ENCODE measurements at places on chromosomes 5 and 9.

DNA sequence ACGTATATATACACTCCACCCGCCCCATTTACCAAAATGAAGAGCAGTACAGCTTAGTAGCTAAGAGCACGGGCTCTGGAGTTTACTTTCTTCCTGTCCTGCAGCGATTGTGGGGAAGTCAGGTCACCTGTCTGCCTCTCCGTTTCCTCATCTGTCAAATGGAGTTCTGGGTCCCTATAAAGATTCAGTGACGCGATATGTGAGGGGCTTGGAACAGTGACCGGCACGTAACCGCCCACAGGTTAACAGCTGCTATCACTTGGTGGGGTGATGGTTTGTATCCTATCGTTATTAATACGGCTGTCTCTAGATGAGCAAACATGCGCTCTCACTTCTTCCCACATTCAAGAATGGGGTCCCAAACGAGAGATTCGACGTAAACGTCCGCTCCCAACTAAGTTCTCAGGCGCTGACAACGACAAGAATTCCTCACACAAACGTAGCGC is 426 bp downstream of the FAM114A2 start:
- DNase-seq, result peak; percentile 14

DNA sequence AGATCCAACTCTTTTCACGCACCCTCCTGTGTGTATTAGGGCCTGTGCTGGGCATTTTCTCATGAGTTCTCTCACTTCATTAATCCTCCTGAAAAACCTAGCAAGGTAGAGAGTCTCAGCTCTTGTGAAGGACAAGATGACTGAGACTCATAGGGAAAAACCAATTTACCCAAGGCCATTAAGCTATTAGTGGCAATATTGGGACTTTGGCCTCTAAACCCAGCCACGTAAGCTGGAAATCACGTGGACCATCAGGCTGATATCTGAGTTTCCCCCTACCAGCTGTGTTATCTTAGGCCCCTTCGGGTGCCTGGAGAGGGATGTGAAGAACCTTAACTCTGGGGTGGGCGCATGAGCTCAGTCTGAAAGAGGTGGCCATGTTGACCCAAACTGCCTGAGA is 80.7 kb downstream of the ANKH start:
- no peak for DNase-seq

DNA sequence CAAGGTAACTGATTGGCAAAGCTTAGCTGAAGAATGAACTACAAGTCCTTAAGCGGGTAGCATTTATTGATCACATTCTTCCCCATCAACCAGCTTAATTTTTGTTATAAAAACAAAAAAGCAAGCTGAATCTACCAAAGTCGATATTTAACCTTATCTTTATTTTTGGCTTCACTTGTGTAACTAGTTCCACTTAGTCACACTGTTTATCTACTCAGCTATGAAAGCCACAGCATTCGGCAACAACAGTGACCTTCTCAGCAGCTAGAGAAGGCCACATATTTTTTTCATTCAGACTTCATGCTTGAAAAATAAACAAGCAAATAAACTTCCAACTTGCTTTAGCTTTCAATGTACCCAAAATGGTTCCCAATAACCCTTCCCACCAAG is 69.4 kb downstream of the KLHL3 start:
- DNase-seq, result no peak

DNA sequence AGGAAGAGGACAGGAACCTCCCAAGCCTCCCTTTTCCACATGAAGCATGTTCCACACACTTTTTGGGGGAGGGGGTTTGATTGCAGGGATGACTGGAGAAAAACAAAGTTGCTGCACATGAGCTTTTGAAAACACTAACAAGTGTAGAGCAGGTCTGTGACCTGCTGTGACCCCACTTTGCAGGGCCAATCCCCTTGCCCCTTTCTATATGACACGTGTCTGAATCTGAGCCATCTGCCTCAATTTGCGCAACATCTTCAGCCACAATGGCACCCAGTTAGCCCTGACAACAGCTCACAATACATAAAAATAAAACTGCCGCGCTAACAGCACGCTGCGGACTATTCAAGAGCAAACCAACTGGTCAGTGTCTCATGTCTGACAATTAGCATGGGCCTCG is 227.8 kb upstream of the TBCA start:
- DNase-seq, result no peak

GRCh38 chr5:149679876-149680809 is 50.0 kb upstream of the PPARGC1B start:
- no peak for DNase-seq

DNA sequence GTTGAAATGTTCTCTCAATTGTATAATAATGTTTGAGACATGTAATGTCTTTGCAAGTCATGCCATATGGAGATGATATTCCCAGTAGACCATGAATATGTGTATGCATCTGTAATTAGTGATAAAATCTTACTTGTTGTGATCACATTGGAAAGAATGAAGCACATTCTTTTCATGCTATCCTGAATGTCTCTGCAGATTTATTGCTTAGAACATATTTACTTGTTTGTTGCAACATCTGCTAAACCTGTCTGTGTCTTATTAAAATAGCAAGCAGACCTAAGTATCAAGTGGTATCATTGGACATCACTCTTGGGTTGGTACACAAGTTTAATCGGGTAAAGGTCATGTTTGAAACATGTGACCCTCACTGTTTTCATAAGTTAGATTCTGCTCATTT is 265.5 kb upstream of the CD180 start:
- DNase-seq, result no peak

- no peak for DNase-seq
These were observed 93.1 kb upstream of the SMARCA2 start for GRCh38 chr9:1922026-1922425.

DNA sequence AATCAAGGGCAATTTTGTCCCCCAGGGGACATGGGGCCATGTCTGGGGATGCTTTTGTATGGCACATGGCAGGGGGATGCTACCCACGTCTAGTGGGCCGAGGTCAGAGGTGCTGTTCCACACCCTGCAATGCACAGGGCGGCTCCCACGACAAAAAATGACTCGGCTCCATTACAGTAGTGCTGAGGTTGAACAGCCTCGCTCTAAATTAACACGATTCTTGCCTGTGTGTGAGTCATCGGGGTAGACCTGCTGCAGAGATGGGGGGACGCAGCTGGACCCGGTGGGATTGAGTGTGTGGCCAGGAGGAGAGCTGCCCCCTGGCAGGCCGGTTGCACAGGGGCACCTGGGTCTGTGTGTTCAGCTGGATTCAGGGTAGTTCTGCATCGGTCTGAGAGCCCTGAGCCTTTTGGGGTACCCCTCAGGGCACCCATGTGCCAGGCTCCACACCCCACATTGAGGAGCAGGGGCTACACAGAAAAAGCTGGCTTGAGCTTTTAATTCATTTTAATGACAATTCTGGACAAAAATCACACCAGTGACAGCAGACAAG is 20.0 kb upstream of the COL5A1 start:
- no peak for DNase-seq

GRCh38 chr9:128885376-128885775 is 3.4 kb downstream of the LRRC8A start:
- no peak for DNase-seq

DNA sequence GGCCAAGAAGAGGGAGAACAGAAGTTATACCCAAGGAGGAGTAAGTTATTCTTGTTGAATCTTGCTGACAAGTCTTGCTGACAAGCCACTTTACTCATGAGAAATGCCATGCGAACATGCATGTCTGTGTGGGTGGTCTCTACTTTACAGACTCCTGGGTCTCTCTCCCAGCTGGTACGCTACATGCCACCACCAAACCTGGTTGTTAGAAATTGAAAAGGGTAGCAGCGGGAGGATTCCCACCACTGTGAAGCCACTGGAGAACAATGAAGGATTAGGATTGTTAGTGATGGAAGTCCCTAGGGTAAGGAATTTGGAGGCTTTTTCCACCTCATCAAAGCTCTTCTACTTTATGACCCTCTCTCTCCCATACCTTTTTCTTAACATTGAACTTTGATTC is 53.6 kb upstream of the GABRB2 start:
- DNase-seq, result no peak

DNA sequence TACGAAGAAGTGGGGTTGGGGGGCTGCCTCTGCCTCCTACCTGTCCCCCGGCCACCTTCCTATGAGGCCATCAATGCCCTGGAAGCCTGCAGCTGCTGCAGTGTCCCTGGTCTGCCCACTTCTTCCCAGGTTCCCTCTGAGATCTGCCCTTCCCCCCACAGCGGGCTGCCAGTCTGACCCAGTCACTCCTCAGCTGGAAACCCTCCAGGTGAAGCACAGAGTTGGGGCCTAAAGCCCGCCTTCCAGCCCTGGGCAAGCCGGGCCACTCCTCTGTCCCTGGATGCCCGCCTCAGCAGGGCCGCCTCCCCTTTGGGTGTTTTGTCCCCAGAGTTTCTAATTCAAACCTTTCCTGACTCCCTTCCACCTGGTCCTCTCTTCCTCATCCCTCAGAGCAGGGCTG is 137.0 kb downstream of the RXRA start:
- DNase-seq, result no peak

DNA sequence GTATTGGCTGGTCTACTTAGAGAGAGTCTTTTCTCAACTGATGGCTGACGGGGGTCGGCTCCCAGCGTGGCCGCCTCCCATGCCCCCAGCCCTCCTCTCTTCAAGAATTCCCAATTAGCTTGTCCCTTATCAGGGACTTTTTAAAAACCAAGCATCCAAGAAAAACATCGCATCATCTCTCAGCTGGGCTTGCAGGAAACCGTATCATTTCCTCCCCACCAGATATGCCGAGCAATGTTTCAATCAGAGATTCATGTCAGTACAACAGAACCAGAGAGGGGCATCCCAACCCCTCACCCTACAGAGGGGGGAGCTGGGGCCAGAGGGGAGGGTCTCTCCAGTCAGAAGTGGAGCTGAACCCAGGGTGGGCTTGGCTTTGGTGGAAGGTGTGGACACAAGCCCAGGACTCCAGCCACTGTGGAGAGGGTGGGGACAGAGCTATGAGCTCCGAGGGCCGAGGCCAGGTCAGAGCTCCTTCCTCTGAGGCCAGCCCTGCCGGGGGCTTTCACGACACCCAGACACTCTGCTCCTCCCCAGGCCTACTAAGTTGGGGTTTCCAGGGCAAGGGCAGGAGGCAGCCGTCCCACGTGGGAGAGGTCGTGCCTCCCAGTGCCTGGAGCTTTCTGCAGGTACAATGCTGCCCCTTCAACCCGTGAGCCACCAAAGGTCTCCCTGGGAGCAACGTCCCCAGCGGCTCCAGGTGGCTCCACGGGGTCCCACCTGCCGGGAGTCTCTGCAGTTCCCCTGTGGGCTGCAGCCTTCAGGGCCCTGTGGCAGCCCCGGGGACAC is 39.0 kb upstream of the TMEM250 start:
- no peak for DNase-seq

GRCh38 chr5:122880170-122880689 is 34.8 kb downstream of the SNX24 start:
- DNase-seq, result no peak

DNA sequence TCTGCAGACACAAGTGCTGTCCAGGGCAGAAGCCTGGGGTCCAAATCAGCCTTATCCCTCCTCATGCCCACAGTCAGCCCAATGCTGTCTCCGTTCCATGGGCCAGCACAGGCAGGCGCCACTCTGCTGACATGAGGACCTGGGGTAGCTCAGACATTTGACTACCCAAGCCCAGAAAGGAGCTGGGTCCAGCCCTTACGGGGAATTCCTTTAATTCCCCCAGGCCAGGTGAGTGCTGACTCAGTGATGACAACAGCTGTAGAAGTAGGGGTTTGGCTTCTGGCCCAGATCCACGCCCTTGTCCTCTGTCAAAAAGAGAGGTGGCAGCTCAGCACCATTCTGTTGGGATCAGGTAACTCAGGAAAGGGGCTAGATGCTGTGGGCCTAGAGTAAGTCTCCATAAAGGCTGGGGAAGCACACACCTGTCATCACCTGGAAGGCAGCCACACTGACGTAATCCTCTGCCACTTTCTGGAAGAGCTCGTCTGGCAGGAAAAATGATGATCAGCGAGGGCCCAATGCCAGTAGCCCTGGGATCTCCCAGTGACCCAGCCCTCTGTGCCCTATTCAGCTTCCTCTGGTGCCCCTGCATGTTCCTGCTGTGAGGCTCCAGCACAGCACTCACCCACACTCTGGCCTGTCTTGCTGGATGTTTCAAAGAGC is 1.9 kb downstream of the RAB24 start:
- DNase-seq, result no peak

DNA sequence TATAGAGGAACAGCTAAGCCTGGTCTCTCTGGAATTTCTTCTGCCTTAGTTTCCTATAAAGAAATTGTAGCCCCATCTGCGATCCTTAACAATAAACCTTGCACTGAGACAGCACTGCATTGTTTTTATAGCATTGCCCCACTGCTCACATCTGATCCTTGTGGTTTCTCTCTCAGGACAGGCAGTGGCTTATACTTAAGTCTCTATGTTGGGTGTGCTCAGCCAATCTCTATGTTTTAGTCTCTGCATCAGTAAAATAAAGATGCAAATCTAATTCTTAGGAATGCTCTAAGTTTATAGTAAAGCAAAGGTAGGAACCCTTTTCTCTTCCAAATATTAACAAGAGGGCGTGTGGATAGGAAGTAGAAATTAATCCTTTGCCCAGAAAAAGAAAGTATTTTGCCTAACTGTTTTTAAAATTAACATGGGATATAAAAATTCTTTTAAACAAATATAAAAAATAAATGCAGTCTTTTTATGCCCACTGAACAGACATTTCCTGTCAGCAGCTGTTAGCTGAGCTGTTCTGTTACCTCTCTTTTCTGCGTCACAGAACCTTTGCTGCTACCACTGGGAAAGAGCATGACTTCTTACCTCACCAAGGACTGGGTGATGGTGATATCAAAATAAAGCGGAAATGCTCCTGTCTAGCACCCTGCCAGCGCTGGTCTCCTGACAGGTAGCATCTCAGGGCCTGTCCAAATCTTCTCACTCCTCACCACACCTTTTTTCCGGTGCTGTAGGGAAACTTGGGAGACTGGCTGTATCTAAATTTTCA is 29.5 kb downstream of the MRPS27 start:
- DNase-seq, result no peak

- no peak for DNase-seq
These were observed 246.6 kb downstream of the DEPDC1B start for GRCh38 chr5:60453186-60453976.

DNA sequence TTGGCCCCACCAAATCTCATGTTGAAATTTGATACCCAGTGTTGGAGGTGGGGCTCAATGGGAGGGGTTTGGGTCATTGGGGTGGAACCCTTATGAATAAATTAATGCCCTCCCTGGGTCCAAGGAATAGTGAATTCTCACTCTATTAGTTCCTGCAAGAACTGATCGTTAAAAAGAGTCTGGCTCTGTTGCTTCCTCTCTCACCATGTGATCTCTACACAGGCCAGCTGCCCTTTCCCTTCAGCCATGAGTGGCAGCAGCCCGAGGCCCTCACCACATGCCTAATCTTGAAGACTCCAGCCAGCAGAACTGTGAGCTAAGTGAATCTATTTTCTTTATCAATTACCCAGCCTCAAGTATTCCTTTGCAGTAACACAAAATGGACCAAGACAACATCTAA is 106.0 kb downstream of the CAAP1 start:
- no peak for DNase-seq

GRCh38 chr5:112372543-112372942 is 46.5 kb downstream of the EPB41L4A start:
- DNase-seq, result no peak

- no peak for DNase-seq
These were observed 11.7 kb upstream of the AQP3 start for GRCh38 chr9:33459115-33459514.

All from CD4-positive, alpha-beta T cell treated with Interleukin-6 at 100 ng/mL for 8 hours (primary cell).